ENCODE measurements at places on chromosomes 5 and 9.
A peak's percentile ranks its signal among the peaks of the same experiment; 100 is the strongest.

DNA sequence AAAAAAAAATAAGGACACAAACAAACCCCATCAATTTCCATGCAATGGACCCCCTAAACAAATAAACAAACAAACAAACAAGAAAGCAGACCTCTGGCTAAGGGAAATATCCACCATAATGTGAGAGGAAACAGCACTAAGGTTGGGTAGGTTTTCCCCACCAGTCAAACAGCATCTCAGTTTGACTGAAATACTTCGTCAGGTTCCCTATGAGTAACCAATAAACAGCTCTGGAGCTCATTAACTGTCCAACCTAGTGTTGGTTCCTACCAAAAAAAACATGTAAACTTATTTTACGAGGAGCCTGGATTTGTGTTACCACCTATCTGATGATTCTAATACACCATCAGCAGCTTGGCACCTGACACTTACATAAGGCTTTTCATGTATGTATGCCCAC is 198.5 kb upstream of the TARS1 start:
- no peak for DNase-seq

GRCh38 chr5:175443514-175444059 is 395 bp downstream of the DRD1 start:
- no peak for DNase-seq

DNA sequence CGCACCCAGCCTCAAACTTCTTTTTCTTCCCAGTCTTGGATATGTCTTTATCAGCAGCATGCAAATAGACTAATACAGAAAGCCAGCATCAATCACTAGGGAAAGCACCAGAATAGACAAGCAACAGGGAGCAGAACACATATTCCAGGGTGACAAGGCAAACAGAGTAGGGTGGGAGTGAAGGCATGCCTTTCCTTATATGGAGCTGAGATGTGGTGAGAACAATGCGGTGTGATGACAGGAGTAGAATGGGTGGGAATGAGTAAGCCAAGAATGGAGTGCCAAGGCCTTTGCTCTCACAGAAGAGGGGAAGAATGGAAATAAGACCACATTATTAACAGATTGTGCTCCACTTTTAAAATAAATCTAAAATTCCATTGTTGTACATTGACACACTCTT is 115.6 kb downstream of the CETN3 start:
- no peak for DNase-seq

- peak; percentile 87 for DNase-seq
Observed at GRCh38 chr9:129962889-129963703, 79.9 kb downstream of the FNBP1 start.

DNA sequence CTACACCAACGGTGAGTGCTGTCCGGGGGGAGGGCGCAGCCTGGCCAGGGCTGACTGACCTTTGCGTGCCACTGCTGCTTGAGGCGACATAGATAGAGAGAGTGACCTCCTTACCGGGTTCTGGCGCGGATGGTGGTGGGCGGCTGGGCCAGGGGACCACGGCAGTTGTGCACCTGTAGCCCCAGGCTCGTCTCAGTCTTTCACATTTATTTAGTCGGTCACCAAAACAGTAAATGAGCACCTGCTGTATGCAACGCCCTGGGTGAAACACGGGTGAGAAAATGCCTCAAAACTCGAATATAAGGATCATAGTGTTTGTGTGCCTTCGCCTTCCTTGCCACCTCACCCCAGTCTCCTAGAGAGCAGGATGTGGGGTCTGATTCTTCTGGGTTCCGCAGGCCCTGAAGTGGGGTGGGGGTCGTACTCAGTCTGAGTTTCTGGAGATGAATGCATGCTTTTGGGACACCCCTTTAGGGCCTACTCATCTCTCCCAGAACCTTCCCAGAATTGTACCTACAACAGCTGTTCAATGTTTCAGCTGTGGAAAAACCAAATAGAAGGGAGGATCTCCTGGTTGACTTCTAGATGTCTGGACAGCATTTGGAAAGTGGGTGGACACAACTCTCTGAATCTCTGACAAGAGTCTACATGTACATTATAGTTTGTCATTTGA is 714 bp downstream of the SEC24A start:
- DNase-seq = peak; percentile 34

DNA sequence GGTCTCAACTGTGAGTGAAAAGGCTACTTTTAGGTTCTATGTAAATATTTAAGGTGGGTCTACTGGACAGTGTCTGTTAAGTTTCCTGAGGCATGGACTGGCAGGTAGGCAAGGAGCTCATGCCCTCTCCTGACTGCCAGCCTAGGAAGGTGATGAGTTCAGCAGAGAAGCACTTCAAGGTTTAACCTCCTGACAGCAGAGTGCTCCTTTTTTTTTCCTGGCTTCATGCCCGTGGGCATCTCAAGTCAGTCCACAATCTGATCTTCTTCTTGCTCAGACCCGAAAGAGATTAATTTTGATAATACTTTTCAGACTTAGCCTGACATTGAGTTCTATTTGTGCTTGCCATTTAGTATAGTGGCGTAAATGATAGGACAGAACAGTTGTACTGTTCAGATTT is 241.9 kb upstream of the NREP start:
- no peak for DNase-seq

DNA sequence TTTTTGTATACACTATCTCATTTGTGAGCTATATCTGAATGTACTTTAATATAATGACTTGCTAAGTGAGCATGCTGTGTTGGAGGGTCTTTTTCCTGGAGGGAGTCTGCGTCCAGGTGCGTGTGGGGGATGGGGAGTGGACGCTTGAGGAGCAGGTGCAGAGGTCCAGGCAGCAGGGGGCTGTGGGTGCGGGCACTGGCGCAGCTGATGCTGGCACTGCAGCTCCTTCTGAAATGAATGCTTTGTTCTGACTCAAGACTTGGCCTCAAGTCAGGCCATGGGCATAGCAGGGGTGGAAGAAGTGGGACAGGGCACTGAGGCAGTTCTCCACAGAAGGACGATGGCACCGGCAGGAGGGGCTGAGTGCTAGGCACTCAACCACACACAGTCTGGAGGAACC is 165.7 kb upstream of the IRX1 start:
- no peak for DNase-seq

- peak; percentile 43 for DNase-seq
Observed at GRCh38 chr5:10760096-10760920, 726 bp downstream of the DAP start.

- DNase-seq = no peak
Observed at GRCh38 chr5:51958473-51958872, 575.2 kb downstream of the ISL1 start.

DNA sequence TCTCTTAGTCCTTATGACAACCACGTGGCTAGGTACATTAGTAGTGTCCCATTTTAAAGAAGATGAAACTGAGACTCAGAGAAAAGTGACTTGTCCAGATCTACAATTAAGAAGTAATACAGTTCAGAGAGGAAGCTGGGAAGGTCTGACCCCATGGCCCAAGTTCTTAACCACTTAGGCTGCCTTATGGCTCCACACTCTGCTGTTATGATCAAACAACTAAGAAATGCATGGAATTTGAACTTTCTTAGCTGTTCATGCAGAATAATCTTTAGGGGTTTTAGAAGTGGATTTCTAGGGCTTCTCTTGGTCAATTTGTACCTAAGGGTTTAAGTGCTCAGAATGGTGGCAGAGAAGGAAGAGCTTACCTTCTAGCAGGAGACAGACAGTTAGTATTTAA is 128.0 kb upstream of the MSX2 start:
- DNase-seq = no peak

GRCh38 chr5:171424726-171425125 is 5.3 kb downstream of the FGF18 start:
- no peak for DNase-seq

GRCh38 chr5:124913329-124913653 is 166.9 kb upstream of the ZNF608 start:
- DNase-seq = no peak

- peak; percentile 20 for DNase-seq
Observed at GRCh38 chr5:180873615-180874520, 12.8 kb upstream of the ZFP62 start.

GRCh38 chr5:144207875-144208444 is 37.3 kb downstream of the KCTD16 start:
- DNase-seq = no peak
